ENCODE measurements at places on chromosomes 3 and 15.

- DNase-seq: no peak
Observed at GRCh38 chr3:187186801-187187421, 10.4 kb upstream of the RTP1 start.

GRCh38 chr15:82663186-82663600, 16.0 kb upstream of the CPEB1 start:
- no peak for DNase-seq

- DNase-seq: no peak
Observed at GRCh38 chr15:24916305-24917009, 38.3 kb upstream of the SNRPN start.

GRCh38 chr3:58529516-58530353, 7.3 kb downstream of the ACOX2 start:
- DNase-seq: peak; percentile 58

GRCh38 chr3:148938936-148939335, 52.4 kb upstream of the GYG1 start:
- DNase-seq: no peak

DNA sequence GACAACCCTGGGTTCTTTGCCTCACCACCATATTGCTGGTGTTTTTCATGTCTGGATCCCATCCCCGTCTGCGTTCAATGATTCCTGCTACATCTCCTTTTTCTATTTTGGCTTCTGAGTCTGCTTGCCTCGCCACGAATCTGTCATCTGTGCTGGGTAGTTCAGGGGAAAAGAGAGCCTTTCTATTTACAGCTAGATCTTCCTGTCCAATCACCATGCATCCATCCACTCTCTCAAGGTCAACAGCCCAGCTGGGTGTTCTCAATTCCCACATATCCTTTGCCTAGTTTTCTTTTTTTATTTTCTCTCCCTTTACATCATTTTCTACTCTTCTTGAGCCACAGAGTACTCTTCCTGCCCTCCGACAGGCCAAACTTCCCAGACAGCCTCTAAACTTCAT, 104.8 kb upstream of the RAD18 start:
- DNase-seq: no peak

DNA sequence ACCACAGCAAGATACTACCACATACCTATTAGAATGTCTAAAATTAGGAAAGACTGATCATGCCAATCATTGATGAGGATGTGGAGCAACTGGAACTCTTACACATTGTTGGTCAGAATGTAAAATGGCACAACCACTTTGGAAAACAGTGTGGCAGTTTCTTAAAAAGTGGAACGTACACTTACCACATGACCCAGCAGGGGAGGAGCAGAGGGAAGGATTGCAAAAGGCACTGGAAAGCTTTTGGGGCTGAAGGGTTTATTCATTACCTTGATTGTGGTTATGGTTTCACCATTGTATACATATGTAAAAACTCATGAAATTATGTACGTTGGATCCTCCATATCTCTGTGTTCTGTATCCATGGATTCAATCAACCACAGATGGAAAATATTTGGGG, 3.3 kb upstream of the EHD4 start:
- DNase-seq: no peak

- no peak for DNase-seq
Observed at GRCh38 chr3:127702151-127702578, 29.4 kb downstream of the ABTB1 start.

DNA sequence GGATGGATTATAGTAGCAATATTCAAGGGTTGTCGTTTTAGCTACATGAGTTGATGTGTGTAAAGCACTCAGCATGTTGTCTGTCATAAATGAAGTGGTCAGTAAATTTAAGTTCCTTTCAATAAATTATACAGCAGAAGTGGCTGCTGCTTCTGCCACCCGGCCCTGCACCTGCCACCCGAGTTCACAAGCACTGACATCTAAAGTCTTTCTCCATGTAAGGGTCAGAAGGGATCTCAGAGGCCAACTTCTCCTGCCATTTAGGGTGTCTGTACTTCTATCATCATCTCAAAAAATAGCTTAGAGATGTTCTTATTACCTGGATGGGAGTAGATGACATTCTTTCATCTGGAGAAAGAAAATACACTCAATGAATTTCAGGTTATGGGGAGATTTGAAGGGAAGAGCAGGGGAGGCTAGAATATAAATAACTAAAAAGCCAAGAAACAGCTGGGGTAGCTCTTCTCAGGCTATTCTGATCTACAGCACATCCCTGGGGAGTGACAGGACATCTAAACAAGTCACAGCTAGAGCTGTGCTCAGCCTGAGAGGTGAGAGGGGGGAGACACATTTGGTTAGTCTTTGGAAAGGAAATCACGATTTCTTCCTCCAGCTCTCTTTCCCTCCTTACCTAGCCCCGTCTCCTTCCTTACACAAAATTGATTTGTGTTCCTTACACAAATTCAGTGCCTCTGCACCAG, 8.0 kb downstream of the GCSAM start:
- DNase-seq: peak; percentile 17

DNA sequence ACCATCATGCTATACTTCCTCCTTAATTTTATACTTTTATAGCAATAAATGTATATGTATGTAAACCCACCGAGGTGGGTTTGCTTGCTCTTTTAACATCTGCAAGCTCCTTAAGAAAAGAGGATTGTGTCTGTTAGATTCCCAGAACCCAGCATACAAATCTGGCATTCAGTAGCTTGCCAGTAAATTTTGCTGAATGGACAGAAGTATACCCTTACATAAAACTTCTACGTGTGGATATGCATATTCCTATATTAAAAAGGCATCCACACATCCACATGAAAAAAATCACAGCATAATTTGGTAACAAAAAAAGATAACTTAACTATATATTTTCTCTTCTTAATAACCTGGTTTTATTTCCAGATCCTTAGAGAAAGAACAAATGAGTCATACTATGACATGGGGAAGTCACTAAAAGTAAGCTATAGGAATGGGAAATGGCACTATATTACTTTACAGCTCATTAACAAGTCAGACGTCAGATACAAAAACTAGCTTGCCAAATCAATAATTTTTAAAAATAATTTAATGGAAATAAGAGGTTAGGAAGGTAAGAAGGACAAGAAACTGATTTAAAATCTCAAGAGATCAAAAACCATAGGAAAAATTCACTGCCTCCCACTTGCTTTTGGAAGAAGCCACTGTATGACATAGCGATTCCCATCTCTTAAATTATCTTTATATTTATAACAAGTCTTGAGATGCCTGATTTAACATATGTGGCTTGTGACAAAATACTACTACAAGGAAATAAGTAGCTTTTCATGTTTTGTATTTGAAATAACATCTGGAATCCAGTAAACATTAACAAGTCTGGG, 68.7 kb downstream of the SUMF1 start:
- no peak for DNase-seq

GRCh38 chr15:58448331-58448730, 16.5 kb downstream of the LIPC start:
- DNase-seq: no peak

DNA sequence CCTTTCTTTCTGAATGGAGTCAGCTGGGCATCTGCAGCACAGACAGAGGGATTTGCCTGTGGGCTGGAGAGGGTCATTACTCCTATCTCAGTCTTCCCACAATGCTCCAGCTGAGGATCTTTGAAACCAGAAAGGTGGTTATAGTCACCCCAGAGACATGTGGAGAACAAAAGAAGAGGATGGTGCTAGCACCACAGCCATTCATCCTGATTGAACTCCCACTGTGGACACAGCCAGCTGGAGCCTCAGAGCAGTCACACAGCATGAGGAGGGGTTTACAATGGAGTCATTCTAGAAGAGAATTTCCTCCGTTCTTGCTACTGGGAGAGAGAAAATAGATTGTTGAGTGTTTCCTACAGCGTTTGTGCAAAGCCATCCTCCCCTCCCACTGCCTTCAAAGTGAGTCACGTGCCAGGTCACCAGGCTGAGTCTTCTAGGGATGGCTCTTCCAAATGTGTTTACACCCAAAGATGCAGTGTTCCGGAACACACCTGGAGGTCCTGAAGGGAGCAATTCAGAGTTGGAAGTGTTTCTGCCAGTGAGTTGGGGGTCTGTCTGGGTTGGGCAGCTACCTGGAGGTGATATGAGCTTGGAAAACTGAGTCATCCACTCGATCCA, 18.9 kb upstream of the GREM1 start:
- DNase-seq: no peak

- no peak for DNase-seq
Observed at GRCh38 chr3:138449490-138449889, 15.1 kb downstream of the ESYT3 start.

GRCh38 chr3:15591928-15592327, 9.4 kb downstream of the HACL1 start:
- no peak for DNase-seq

GRCh38 chr3:194089357-194090177, 46.4 kb upstream of the HES1 start:
- peak; percentile 64 for DNase-seq

GRCh38 chr3:15977598-15978232, 179.9 kb upstream of the ANKRD28 start:
- DNase-seq: no peak

- no peak for DNase-seq
Observed at GRCh38 chr3:151382671-151383070, 1.9 kb downstream of the P2RY12 start.

GRCh38 chr3:123194552-123194951, 7.2 kb upstream of the SEC22A start:
- no peak for DNase-seq

DNA sequence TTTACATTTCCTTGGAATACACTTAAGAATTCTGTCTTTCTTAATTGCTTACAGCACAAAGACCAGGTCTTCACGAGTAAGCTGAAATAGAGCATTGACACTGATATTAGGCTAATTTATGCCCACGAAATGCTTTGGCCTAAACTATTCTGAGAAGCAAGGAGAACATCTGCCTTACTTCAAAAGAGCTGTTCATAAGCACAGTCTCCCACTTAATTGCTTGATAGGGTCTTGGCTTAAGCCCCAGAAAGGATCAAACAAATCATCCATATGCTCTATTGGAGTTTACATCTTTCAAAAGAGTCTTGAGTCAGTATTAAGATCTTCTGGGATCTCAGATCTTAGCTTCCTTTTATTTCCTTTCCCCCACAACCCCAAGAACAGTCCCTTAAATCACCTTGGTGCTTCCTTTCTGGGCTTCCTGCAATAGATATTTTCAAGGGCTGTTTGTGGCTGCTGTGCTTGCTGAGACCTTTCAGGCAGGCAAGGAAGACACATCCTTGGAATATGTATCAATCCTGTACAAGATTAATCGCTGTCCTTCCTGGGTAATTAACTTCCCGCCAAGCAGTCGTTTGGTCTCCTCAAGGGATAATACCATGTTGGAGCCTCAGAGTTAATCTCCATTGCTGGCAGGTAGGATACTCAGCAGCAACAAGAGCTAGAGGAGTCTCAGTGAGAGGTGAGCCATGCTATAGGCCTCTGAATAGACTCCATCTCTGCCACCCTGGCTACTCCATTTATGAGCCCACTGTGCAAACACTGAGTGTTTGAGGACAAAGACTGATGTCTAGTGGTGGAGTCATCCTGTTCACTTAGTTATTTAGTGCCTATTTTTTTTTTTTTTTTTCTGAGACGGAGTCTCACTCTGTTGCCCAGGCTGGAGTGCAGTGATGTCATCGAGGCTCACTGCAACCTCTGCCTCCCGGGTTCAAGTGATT, 37.1 kb downstream of the TMEM158 start:
- peak; percentile 5 for DNase-seq

DNA sequence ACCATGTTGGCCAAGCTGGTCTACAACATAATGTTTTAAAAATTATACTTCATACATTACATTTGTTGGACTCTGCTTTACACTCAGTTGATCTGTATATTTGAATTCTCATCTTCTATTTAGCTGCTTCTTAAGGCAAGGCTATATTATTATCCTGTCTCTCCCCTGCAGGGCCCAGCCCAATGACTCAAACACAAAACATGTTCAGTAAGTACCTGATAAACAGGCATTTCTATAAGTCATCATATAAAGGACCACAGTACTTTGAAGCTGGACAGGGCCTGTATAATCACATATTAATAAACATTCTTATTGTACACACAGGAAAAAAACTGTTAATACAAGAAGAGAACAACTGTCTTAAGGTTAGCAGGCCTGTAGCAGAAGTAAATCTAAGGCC, 36.2 kb downstream of the NGLY1 start:
- DNase-seq: no peak

DNA sequence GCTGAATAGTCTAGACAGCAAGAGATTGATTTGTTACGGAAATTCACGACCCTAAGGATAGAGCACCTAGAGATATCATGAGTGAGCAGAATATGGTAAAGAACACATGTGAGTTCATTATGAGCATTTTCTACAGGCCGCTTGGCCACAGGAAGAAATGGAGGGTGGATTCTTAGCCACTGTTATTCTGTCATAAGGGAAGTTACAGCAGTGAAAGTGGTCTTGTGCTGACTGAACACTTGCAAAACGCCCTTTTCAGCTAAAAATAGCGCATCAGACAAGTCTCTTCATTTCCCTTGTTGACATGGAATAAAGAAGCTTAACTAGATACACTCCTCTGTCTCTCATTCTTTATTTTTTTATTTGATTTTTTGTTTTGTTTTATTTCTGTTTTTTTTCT, 19.8 kb downstream of the DGKG start:
- DNase-seq: no peak

GRCh38 chr3:157920822-157921700, 185.2 kb downstream of the SHOX2 start:
- DNase-seq: no peak

DNA sequence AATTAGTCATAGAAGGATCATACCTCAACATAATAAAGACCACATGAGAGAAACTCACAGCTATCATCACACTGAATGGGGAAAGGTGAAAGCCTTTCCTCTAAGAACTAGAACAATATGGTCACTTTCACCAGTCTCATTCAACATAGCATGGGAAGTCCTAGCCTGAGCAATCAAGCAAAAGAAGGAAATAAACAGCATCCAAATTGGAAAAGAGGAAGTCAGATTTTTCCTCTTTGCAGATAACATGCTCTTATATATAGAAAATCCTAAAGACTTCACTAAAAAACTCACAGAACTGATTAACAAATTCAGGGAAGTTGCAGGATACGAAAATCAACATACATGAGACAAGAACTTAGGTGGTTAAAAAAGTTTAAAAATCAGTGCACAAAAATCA, 24.7 kb downstream of the MAP3K13 start:
- no peak for DNase-seq

GRCh38 chr3:116453666-116454346, 8.5 kb upstream of the LSAMP start:
- no peak for DNase-seq

DNA sequence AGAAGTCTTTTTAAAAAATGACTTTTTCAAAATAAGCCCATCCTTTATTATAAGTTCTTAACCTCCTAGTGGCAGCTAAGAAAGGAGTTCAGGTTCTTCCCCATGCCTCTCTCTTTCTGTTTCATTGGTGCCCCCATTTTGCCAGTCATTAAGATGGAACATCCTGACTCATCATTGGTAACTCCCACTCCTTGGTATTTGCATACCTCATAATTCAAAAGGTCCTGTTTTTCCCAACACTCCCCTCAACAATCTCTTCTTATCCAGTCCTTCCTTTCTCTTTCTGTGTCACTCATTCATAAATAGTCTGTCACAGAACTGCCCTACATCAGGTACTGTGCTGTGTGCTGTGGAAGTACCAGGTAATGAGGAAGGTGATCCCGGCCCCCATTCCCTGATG, 394.0 kb downstream of the FOXP1 start:
- DNase-seq: no peak
